ENCODE measurements at places on chromosomes 1 and 21. TPM values are rescaled to one million over a fixed set of nuclear protein-coding genes. Genes with fewer than 3 reads are reported as not detected.
A peak's percentile ranks its signal among the peaks of the same experiment; 100 is the strongest.

Gene IGSF21
- 9.5 TPM for total RNA-seq

Gene MX2
- total RNA-seq = 29.4 TPM

Gene TNNI3K
- 3.7 TPM for total RNA-seq

Gene TMIGD3
- total RNA-seq = 14.6 TPM

Gene HSF2BP
- 1.8 TPM for total RNA-seq

GRCh38 chr21:25752416-25752815, 17.6 kb downstream of the GABPA start:
- H3K4me1 ChIP-seq = no peaks in the 10 kb centered on the region
- no peaks in the 10 kb centered on the region for H3K27me3 ChIP-seq
- DNase-seq = no peak
- peaks cover 12% of the 10 kb centered on the region for H3K36me3 ChIP-seq
- no peak overlapping the region for H3K27ac ChIP-seq
- no peak overlapping the region for H3K4me3 ChIP-seq

GRCh38 chr1:232725305-232726047, 79.7 kb upstream of the MAP10 start:
- H3K4me1 ChIP-seq = no peaks in the 10 kb centered on the region
- no peaks in the 10 kb centered on the region for H3K27me3 ChIP-seq
- no peak overlapping the region for H3K4me3 ChIP-seq

DNA sequence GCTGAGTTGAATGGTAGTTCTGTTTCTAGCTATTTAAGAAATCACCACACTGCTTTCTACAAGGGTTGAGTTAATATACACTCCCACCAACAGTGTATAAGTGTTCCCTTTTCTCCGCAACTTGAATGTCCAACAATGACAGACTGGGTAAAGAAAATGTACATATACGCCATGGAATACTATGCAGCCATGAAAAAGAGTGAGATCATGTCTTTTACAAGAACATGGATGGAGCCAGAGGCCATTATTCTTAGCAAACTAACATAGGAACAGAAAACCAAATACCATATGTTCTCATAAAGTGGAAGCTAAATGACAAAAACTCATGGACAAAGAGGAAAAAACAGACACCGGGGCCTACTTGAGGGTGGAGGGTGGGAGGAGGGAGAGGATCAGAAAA, 14.8 kb upstream of the TTLL7 start:
- no peaks in the 10 kb centered on the region for H3K36me3 ChIP-seq
- DNase-seq = no peak
- H3K4me3 ChIP-seq = no peak overlapping the region
- H3K4me1 ChIP-seq = no peaks in the 10 kb centered on the region

- peaks cover 63% of the 10 kb centered on the region for H3K27me3 ChIP-seq
- no peaks in the 10 kb centered on the region for H3K4me1 ChIP-seq
- H3K27ac ChIP-seq = no peak overlapping the region
- peak overlapping the region; percentile 51 for H3K4me3 ChIP-seq
- H3K36me3 ChIP-seq = no peaks in the 10 kb centered on the region
Measured at GRCh38 chr1:159171688-159172501, 480 bp downstream of the CADM3 start.
